GM18507 (cell line): ENCODE measurements at places on chromosomes 5 and 9.

GRCh38 chr5:143454936-143455516 lies 51.5 kb upstream of the NR3C1 start:
- no peak for DNase-seq

GRCh38 chr9:134879664-134880483 lies 736 bp upstream of the FCN2 start:
- no peak for DNase-seq

DNA sequence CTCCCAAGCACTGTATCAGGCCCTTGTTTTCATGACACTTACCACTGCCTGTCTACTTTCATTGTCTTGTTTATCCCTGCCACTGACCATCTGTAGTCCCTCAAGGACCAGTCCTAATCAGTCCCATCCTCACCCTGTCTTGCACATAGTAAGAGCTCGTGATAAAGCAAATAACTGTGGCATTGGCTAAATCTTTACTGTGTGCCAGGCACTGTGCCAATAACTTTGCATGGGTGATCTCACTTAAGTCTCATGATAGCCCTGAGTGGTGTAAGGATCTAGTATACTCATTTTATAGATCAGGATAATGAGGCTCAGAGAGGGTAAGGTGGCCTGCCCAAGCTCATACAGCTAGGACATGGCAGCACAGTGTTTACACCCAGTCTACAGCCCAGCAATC lies 5.6 kb downstream of the CDX1 start:
- DNase-seq, result no peak

- DNase-seq, result no peak
These were observed 13.5 kb downstream of the NSD1 start for GRCh38 chr5:177146891-177147638.

- DNase-seq, result no peak
These were observed 9.1 kb upstream of the HSPB3 start for GRCh38 chr5:54446379-54446732.

DNA sequence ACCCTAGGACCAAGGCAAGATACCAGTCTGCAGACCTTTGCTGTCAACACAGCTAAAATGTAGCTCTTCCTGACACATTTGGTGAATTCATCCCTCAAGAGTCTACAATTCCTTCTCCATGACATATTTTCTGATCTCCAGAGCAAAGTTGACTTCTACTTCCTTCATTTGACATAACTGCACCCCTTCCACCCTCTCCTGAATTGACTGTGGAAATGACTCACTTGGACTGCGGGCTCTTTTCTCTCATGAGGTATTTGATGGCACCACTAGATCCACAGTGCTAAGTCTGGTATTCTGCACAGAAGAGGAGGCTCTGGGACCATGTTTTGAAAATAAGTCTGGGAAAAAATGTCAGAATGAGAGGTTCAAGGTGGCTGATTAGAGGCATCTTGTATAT lies 338.4 kb upstream of the TRPC7 start:
- no peak for DNase-seq
